Stimulated activated CD8-positive, alpha-beta memory T cell treated with anti-CD3 and anti-CD28 coated beads, Interleukin-2, amount 100 ng/mL, for 48 hours (primary cell): ENCODE measurements at places on chromosomes 16 and 17.

GRCh38 chr16:71711789-71712188 lies 12.7 kb downstream of the PHLPP2 start:
- no peak for DNase-seq

GRCh38 chr17:33798308-33798707 lies 456.8 kb upstream of the CCL2 start:
- no peak for DNase-seq

DNA sequence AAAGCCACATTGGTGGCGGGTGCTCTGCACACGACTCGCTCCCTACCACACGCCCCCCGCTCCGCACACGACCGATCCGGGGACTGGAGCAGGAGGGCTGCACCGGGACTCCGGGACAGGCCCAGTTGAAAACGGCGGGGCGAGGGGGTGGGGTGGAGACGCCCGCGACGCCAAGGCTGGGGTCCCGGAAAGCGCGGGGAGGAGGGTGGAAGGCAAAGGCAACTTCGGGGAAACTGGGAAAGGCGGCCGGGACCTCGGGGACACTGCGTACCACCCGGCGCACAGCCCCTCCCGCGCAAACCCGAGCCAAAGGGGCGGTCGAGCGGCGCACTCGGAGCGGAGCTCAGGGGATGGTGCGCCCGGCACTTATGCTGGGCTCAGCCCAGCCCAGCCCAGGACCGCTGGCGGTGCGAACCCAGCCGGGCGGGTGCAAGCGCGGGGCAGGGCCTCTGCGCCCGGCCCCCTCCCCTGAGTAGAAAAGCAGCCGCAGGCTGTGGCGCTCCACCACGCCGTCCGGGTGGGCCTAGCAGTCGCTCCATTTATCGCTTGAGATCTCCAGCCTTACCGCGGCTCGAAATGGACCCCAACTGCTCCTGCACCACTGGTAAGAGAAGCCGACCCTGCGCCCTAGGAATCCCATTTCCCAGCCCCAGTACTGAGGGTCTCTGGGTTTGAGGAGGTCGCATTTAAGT lies at the start of gene MT1M:
MT1M (plus strand) TSS at position 504 of the 692 bp plus-strand sequence; CDS start at position 577, 73 bp downstream.
- no peak for DNase-seq

DNA sequence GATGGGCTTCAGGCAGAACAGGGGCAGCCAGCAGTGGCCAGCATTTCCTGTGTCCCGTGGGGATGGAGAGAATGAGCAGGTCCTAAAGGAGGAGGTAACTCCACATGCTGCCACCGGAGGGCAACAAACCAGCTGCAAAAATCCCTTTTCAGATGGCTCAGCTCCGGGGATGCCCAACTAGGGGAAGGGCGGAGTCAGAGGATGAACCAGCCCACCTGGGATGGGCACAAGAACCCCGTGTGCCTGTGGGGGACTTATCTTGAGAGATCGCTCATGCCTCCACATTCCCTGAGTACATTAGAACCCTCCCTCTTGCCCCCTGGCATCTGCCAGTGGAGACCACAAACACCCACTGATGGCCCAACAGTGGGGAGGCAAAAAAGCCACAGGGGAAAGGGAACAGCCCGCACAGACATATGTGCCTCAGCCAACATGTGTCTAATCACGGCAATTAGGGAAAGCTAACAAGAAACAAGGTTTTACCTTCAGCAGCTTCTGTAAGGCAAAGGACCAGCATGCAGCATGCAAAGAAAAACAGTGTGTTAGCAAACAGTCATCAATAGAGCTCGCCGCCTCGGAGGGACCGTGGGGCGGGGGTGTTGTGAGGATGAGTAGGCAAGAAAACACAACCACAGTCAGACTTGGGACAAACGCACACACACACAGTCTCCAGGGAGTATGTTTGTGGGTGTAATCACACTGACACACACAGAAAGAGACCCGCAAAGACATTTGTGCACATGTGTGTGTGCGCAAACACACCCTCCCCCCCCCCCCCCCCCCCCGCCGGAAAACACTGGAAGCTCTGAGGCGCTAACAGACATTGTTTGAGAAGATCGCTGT lies 64.0 kb downstream of the MYO18A start:
- DNase-seq, result peak; percentile 48

- DNase-seq, result no peak
Observed at GRCh38 chr16:81198635-81199034, 39.9 kb upstream of the BCO1 start.

GRCh38 chr17:66542129-66542966 lies 239.9 kb downstream of the PRKCA start:
- no peak for DNase-seq

- no peak for DNase-seq
Observed at GRCh38 chr17:34713687-34714086, 134.3 kb downstream of the TMEM132E start.

DNA sequence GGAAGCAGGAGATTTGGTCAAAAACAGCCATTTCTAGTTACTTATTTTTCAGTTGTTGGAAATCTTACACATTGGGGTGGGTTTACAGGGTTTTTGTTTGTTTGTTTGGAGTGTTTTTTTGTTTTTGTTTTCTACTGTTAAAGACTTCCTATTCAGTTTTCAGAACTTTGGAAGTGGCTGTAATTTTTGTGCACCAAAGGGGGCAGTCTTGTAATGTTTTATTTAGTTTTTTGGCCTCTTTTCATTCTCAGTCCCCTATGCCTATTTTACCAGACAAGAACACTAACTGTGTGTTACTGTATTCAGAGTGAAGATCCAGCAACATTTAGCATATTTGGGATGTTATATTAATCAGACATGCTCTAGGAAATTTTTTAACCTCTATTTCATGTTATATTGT lies 20.6 kb downstream of the TPPP3 start:
- DNase-seq, result no peak

GRCh38 chr17:79562192-79562930 lies 48.5 kb downstream of the RBFOX3 start:
- DNase-seq, result no peak

- DNase-seq, result peak; percentile 31
Observed at GRCh38 chr17:1562176-1562643, 382 bp downstream of the PITPNA start.

GRCh38 chr16:57519796-57520360 lies 16.5 kb downstream of the CCDC102A start:
- DNase-seq, result peak; percentile 76

DNA sequence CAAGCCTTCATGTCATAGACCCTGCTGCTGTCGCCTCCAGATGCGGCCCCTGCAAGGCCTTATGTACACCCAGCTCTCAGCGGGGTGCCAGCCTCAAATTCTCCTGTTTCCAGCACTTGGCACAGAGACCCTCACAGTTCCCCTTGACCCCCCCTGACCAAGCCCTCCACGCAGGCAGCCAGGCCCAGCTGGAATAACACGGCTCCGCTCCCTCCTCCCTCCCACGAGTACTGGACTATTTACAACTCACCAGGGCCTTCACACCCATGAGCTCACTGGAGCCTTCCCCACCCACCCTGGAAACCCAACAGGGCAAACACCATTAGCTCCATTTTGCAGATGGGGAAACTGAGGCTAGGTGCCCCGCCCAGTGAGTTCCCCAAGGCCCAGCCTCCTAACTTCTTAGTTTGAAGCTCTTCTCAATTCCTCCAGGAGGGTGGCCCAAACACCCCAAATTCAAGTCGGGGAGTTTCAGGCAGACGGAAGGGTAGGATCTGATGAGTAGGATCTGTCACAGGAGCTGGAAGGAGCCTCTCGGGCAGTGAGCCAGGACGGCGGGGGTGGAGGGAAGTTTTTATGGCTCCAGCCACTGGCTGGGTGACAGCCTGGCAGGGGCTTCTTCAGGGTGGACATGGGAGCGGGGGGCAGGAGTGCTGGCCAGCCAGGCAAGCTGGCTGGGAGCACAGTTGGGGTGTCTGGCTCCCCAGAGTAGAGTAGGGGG lies 17.5 kb upstream of the DLX4 start:
- DNase-seq, result no peak

DNA sequence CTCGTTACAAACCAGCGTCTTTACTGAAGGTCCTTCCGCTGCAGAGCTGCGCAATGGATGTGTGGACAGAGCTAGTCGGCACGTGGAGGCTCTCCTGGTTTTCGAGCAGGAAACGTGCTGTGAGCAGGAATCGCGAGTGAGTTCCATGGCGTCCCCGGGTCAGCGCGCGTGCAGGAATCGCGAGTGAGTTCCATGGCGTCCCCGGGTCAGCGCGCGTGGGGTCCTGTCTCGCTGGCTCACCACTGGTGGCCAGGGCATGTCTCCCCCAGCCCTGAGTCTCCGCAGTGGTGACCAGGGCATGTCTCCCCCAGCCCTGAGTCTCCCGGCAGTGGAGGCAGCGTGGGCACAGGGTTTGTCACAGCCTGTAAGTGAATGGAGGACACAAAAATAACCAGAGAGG lies 62.7 kb downstream of the KLHDC4 start:
- no peak for DNase-seq

GRCh38 chr17:62724398-62725146 lies 83.5 kb downstream of the MARCHF10 start:
- peak; percentile 59 for DNase-seq

GRCh38 chr16:7938175-7938574 lies 605.5 kb downstream of the RBFOX1 start:
- DNase-seq, result no peak

DNA sequence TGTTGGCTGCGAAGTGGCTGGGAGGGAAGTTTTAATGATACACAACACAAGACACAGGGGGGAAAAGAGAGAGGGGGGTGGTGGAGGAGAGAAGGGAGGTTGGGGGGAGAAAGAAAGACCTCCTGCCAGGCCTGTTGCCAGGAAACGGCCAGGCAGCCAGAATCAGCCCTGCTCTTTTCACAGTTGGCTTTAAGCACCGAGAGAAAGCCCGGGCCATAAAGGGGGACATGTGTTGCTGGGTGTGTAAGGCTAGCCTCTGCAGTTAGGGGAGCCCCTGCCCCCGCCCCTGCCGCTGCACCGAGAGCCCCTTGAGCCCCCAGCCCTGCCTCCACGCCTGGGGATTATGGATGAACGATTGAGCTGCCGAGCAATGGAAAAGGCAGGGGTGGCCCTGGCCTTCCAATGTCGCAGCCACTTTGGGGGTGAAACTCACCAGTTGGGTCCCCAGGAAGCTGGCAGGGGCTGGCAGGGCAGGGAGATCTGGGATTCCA lies 13.9 kb upstream of the WNT3 start:
- no peak for DNase-seq

DNA sequence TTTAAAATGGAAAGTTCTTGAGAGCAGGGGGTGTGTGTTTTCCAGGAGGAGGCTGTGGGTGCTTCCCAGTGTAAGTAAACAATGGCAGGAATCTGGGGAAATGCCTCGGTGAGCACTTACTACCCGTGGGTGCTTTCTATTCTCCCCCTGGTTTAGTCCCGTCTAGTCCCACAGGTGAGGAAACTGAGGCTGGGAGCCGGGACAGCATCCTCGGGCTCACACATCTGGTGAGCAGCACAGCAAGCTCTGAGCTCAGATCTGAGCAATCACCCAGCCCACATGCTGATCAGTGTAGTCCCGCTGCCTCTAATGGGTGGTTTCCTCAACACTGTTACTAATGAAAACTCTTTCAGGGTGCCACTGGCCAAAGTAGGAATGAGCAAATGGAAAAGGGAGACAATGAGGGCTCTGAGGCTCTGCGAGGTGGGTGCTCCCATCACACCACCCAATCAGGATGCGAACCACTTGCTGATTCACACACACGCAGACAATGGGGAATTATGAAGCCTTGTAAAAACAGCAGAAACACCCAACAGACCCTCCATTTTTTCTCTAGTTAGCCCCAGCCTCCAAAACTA lies 202.6 kb downstream of the PARN start:
- DNase-seq, result no peak

DNA sequence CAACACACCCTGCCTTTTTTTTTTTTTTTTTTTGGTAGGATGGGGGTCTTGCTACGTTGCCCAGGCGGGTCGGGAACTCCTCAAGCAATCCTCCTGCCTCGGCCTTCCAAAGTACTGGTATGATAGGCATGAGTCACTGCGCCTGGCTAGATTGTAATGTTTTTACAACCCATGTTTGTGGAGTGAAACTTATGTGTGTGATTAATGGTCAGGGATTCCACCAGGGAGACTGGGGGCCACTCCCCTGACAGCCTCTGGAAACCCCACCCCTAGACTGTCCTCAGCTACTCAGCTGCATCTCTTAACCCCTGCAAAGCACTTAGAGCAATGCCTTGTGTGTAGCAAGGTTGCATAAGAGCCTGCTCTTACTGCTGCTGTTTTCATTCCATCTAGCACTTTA lies 220.5 kb downstream of the PARN start:
- DNase-seq, result no peak

DNA sequence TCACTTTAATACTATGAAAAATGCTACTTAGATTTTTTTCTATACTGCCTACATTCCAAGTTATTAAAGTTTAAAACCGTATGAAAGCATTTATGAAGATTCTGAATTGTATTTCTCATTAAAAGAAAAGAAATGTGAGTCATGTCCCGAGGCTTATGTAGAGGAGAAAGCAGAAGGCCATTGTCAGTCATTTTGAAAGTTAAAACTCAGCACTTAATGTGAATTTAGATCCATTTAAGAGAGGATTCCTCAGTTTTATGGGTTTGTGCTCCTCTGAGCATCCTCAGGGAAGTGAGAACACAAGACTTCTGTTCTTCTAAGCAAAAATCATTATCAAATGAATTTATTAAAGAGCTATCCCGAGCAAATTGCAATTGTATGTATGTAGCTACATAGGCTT lies 11.8 kb downstream of the C17orf75 start:
- no peak for DNase-seq

DNA sequence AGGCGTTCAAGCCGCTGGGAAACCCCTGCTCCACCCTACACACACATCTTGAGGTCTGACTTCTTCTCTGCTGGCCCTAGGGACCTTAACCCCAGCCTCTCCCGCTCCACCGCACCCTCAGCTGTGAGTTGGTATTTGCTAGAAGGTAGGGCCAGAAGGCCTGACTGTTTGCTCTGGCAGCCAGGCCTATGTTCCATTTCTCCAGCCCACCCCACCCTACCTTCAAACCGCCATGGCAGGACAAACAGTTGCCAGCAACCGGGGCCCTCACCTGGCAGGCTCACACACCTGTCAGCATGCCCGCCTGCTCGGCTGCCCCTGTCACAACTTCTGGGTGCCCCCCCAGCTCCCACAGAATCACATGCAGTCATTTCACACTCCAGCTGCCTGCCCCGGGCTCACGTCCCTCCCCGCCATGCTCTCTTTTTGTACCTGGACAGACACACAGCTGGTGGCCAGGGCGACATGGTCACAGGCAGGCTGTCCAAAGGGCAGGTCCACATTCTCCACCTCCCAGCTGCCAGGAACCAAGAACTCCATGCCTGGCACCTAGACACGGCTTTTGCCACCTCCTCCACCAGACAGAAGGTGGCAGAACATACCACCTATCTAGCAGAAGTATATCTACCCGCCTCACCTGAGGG lies 2.6 kb upstream of the ATP2A3 start:
- DNase-seq, result no peak

DNA sequence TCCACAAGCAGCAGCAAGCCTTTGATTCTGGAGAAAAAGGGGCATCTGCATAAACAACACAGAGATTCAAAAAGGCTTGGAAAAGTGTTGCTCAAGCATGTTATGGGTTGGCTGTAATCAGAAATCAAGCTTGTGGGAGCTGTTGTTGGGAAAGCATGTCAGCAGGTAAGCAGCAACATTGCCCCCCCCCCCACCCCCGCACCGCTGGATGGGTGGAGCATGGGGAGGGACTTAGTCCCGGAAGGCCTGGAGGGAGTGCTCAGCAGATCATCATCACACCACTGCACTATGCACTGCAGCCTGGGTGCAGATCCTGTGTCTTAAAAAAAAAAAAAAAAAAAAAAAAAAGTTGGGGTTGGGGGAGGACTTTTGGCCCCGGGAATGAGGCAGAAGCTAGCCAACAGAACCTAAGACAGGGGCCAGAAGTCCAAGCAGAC lies 16.8 kb upstream of the AKAP1 start:
- no peak for DNase-seq

- no peak for DNase-seq
Observed at GRCh38 chr17:29557085-29557738, 9.6 kb downstream of the ABHD15 start.

GRCh38 chr16:59090541-59090940 lies 356.4 kb upstream of the GOT2 start:
- no peak for DNase-seq
